ENCODE measurements at places on chromosomes 5 and 9.

GRCh38 chr5:35478856-35479682 is 138.6 kb upstream of the SPEF2 start:
- DNase-seq, result no peak

GRCh38 chr5:88507261-88507660 is 238.6 kb upstream of the TMEM161B start:
- no peak for DNase-seq

GRCh38 chr9:137458194-137459151 is 661 bp downstream of the NSMF start:
- no peak for DNase-seq

DNA sequence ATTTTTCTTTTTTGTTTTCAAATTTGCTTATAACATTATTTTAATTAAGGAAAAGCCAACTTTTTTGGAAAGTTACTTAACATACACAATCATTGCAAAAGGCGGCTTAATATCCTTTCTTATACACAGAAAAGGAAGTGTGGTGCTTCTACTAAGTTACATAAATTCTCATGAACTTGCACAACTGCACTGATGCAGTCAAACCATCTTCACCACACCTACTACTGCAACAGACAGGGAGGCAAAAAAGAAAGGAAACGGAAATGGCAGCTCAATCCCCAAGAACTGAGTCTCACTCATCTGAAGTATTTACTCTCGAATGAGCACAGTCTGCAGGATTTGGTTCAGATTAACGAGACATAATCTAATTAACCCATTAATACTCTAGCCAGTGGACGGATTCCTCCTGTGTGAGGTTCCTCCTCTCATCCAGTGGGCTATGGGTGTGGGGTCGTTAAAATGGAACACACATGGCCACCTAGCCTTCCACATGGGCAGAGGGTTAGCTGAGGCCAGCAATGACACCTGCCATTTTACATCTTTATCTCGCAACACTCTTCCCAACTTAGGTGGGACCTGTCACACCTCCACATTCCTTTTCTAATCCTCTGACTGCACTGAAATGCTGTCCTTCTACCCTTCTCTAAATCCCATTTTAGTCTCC is 30.0 kb downstream of the GOLM1 start:
- no peak for DNase-seq

- no peak for DNase-seq
These were observed 8.6 kb downstream of the GCNT4 start for GRCh38 chr5:75043633-75044264.

GRCh38 chr5:40378396-40379177 is 301.1 kb upstream of the PTGER4 start:
- no peak for DNase-seq

DNA sequence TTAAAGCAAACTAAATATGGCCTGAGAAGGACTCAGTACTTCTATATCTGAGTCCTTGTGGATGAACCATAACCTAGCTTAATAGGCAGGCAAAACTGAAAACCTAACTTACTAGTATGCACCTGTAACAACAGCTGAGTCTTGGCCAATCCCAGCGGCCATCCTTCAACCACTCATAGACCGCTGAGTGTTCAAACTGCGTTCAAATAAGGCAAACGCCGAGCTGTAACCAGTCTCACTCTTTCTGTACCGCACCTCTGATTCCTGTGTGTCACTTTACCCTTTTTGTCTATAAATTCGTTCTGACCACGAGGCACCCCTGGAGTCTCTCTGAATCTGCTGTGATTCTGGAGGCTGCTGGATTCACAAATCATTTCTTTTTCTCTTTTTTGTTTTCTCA is 170.5 kb downstream of the COL23A1 start:
- no peak for DNase-seq

DNA sequence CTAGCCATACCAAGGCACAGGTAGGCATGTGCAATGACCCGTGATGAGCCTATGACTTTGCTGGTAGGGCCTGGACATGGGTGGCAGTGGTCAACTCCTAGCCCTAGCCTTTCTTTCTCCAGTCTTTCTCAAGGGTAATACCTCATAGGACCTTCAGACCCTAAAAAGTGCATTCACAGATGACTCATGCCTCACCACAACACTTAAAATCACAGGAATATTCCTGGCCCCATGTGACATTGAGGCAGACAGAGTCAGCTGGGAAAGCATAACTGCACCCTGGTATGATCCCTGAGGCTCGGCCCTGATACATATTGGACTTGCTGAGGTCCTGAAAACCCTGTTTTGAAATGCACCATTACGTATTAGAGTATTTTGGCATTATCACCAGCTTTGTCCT is 449.5 kb downstream of the HINT1 start:
- no peak for DNase-seq

- no peak for DNase-seq
These were observed 64.0 kb downstream of the POU5F2 start for GRCh38 chr5:93677359-93677891.

GRCh38 chr5:94691949-94692348 is 73.5 kb downstream of the SLF1 start:
- no peak for DNase-seq

- DNase-seq, result no peak
These were observed 695.0 kb downstream of the DTWD2 start for GRCh38 chr5:118293378-118293777.

DNA sequence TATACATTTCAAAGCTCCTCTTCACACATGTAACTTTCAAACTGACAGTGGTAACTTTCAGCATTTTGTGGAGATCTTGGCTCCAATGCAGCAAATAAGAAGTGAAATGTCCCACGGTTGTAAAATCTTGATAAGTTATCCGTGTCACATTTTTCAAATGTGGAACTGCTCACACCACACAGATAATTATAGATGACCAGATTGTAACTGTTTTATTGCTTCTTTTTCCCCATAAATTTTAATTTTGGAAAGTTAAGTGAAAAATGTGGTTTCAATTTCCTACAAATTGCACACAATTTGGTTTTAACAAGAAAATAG is 347.1 kb downstream of the EBF1 start:
- DNase-seq, result no peak

DNA sequence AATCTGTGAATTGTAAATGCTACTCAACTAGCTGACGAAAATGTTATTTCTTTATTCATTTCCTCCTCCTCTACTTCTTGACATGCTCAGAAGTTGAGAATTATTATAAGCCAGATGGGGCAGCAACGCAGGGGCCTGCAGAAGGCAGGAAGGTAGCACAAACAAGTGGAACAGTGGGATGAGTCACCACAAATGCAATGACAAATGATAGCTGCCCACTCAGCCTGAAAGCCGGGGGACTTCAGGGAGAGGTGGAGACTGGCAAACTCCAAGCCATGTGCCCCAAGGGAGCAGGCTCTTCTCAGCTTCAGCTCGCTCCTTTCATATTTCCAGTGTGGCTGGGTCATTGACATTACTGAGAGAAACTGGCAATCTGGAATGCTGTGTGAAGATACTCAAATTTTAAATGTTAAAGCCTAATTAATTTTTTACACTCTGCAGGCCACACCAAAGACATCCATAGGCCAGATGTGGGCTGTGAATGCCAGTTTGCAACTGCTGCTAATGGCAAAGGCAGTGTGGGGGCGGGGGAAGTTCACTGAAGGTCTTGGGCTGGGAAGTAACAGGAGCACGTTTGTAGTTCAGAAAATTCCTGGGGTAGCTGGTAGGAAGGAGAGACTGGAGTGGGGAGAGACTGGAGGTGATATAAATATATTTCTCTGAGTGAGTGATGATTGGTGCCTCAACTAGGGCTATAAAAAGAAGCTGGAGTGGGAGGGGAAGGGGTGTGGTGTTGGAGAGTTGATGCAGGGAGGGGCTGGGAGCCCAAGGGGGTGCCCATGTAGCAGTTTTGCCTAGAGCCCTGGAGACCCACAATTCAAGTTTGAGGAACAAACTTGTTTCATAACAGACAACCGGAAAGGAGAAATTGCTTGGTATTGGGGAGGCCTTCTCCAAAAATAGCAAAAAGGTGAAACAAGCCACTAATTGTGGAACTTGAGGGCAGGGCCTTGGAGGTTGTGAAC is 20.8 kb upstream of the ADRB2 start:
- no peak for DNase-seq

GRCh38 chr9:125277411-125277810 is 15.8 kb downstream of the GAPVD1 start:
- no peak for DNase-seq

DNA sequence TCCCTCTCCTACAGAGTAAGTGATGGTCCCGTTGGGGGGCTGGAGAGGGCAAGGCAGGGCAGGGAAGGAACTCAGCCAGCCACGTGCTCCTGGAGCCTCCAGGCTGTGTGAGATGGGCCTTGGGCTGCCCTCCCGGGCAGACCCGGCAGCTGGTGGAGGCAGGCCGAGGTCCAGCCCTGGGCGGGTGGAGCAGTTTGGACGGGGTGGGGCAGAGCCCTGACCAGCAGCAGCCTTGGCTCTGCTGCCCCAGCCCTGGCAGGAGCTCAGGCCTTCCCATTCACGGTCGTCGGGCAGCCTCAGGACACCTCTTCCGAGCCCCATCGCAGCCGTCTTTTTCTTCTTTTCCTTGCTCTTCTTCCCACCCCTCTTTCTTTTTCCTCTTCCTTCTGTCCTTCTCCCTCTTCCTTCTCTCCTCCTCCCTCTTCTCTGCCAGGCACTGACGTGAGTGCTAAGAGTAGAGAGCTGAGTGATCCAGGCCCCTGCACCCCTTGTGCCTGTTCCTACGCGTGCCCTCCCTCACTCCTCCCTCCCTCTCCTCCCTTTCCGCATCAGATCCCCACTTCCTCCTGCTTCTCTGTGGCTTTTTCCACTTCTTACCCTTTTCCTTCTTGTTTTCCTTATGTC is 42.8 kb downstream of the AMBP start:
- no peak for DNase-seq

DNA sequence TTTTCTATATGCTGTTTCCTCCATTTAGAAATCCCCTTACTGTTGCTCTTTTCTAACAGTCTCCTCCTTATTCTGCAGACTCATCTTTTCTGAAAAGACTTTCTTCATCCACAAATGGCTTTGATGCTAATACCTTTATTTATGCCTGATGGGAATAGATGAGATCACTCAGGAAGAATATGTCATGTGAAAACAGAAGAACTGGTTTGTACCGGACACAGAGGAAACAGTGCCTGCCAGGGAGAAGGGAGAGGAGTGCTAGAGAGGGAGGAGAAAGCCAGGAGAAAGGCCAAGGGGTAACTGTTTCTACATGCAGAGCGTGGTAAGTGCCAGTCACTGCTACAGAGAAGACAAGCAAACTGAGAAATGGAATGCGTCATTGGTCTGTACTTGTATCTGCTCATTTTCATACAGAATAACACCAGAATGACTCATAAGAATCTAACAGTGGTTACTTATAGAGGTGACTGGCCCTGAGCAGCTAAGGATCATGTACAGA is 45.9 kb upstream of the PJA2 start:
- DNase-seq, result peak; percentile 17

DNA sequence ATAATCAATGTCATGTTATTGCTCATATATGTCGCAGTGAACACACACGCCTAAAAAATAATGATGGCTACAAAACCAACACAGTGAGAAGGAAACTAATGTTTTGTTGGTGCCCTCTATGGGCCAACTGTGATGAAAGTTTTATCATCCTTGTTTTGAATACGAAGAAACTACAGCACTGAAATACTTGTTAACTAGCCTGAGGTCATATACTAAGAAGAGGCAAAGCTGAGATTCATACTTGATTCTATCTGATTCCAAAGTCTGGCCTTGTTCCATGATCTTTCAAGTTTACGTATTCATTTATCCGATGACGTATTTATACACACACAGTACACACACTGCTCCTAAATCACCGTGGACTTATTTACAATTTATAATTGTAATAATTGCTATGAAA is 16.1 kb upstream of the DRD1 start:
- no peak for DNase-seq

- no peak for DNase-seq
These were observed 87.9 kb downstream of the KCNT1 start for GRCh38 chr9:135789838-135790291.

GRCh38 chr9:84669288-84670137 is at the start of gene NTRK2:
Gene NTRK2 (plus strand): TSS chr9:84669729. CDS start chr9:84670749, 1,020 bp downstream.
- peak; percentile 12 for DNase-seq

- DNase-seq, result no peak
These were observed 60.4 kb downstream of the CSNK1A1 start for GRCh38 chr5:149490599-149491485.

DNA sequence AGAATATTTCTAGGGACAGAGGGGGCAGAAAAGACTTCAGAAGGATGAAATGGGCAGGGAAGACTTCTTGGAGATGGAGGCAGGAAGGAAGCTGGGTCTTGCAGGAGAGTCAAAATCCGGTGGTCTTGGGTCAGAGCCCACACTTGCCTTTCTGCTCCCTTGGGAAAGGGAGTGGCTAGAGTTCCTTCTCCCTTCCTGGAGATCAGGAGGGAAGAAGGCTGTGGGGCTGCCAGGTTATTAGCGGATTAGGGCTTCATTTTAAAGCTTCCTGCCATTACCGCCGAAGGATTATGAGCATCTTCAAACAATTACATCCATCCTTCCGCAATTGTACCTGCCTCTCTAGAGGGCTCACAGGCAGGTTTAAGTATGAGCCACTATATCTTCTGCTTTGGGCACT is 19.2 kb upstream of the SYNPO start:
- no peak for DNase-seq

DNA sequence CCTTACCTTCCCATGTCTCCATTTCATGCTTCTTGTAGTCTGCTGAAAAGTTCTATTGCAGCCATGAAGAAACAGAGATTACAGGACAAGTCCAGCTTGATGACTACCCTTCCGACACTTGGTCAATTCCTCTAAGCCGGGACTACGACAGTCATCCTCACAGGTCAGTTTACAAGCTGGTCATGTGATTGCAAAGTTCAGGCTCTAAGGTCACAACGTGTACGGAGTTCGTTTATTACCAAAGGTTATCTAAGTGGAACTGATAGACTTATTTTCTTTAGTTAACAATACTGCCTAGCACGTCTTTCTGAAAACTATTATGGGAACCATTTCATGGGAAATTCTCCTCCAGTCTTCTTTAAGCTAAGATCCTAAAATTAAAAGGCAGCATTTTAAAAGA is 88.5 kb upstream of the NR5A1 start:
- no peak for DNase-seq

DNA sequence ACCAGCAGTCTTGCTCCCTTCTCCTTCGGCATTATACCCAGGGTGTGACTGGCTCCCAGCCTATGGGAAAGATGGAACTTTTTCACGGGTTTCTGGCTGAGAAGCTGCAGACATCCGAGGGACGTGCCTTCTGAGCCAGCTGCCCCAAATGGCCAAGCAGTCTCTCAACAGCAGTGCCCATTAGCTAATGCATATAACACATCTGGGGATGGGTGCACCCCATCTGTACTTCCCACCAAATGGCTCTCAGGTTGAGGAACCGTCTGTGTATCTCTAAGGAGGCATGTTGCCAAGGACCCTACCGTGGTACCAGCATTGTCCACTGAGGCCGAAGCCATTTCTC is 25.0 kb downstream of the C5orf15 start:
- DNase-seq, result no peak

GRCh38 chr9:135243201-135244190 is 156.0 kb downstream of the OLFM1 start:
- DNase-seq, result no peak

- DNase-seq, result no peak
These were observed 146.2 kb upstream of the KLF4 start for GRCh38 chr9:107635803-107636174.

DNA sequence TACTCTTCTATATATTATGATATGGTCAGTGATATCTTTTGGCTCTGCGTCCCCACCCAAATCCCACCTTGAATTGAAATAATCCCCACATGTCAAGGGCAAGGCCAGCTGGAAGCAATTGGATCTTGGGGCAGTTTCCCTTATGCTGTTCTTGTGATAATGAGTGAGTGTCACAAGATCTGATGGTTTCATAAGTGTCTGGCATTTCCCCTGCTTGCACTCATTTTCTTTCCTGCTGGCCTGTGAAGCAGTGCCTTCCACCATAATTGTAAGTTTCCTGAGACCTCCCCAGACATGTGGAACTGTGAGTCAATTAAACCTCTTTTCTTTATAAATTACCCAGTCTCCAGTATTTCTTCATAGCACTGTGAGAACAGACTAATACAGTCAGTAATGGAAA is 45.0 kb upstream of the TNC start:
- DNase-seq, result no peak

Data from stimulated activated naive CD8-positive, alpha-beta T cell treated with anti-CD3 and anti-CD28 coated beads, Interleukin-15, amount 100 ng/mL, for 72 hours (primary cell).